NCI-H1930 (cell line): ENCODE measurements at places on chromosomes 7 and 10.

GRCh38 chr7:87498893-87499292, 23.4 kb upstream of the ABCB4 start:
- no peak for DNase-seq

DNA sequence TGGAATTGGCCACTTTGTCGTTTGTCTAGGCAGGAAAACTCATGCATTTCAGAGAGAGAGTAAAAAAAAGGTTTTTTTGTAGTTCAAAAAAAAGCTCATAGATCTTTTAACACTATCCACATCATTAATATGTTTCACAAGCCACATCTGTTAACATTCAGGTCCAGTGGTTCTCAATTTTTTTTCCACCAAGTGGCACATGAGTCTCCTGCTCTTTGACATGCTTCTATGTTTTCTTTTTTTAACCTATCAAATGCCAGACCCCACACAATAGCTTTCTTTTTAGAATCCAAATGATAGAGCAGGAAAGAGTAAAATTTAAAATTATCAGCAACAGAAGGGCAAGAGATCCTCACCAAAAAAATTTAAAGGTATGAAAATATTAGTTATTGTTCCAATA, 20.3 kb downstream of the NOD1 start:
- no peak for DNase-seq

DNA sequence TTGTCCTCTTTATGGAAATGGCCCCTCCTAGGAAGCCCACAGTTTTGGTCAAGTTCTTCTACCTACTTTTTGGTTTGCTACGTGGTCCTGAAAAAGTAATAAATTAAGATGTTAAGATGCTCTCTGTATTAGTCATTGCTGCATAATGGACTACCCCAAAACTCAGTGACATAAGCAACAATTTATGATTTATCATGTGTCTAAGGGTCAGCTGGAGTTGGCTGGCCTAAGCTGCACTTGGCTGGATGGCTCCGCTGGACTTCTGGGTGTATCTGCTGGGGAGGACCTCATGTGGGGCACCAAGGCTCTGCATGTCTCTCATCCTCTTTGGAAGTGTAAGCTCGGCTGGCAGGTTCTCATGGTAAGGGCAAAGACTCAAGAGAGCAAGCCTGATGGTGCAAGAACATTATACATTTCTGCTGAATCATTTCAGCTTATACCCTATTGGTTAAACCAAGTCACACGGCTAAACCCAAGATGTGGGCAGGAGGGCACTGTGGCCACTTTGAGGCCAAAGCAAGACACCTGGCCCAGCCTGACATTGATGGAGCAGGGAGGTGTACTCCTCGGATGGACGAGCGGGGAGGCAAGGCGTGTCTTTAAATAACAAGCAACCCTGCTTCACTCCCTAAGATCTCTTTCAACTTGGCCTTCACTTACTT, 47.7 kb downstream of the TBXAS1 start:
- DNase-seq: no peak

- DNase-seq: no peak
These were observed 68.8 kb downstream of the NRP1 start for GRCh38 chr10:33265621-33266020.

DNA sequence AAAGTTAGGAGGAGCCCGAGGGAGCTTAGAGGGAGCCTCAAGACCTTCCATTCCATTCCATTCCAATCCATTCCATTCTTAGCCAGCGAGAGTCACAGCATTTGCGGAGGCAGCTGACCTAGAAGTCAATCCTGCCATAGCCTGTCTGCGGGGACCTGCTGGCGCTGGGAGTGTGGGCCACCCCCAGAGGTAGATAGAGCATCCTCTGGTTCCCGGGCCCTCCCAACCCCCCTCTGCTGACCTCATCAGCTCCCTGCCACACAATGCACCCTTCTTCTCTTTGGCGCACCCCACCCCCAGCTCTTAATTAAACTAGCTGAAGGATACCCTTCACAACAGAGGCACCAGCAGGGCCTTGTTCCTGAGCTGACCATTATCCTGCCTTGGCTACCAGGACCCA, 152.5 kb upstream of the ZMIZ1 start:
- DNase-seq: no peak

DNA sequence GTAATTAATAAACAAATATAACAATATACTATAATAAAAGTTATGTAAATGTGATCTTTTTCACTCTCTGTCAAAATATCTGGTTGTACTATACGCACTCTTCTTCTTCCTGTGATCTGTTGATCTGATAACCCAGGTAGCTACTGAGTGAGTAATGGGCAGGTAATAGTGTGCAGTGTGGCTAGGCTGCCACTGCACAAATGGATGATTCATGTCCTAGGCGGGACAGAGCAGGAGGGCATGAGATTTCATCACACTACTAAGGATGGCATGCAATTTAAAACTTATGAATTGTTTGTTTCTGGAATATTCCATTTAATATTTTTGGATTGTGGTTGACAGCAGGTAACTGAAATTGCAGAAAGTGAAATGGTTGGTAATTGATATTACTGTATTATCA, 44.5 kb downstream of the TAS2R16 start:
- DNase-seq: no peak

GRCh38 chr10:77210645-77211044, 427.0 kb downstream of the KCNMA1 start:
- no peak for DNase-seq

GRCh38 chr10:86067436-86068050, 299.1 kb downstream of the GRID1 start:
- no peak for DNase-seq

DNA sequence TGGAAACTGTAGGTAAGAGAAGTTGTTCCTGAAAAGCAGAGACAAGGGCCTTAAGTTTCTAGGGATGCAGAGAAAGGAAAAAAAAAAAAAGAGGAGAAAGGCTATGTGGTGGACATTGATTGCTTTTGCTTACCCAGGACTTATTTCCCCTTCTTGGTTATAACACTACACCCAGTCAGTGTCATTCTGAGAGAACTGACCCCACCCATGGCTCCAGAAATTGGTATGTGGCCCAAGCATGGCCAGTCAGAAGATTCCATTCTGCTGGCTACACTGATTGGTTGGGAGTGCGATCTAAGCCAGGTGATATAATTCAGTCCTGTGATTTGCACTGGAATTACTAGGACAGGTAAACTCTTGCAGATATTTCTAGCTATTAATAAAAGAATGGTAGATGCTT, 62.2 kb upstream of the EXOC4 start:
- no peak for DNase-seq

DNA sequence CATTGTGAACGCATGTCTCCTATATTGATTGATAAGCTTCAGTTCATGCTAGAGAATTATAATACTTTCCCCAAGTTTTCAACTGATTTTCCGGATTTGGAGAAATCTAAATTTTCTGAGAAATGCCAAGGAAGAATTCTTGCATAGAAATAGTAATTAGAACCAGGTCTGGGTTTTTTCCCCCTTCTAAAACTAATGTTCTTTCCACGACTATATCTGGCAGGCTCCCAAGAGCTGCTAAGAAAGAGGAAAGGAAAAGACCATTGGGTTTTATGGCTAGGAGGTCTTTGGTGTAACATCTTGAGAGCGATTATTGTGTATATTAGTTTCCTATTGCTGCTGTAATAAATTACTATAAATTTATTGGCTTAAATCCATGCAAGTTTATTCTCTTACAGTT, 71.8 kb upstream of the CACNB2 start:
- DNase-seq: no peak

DNA sequence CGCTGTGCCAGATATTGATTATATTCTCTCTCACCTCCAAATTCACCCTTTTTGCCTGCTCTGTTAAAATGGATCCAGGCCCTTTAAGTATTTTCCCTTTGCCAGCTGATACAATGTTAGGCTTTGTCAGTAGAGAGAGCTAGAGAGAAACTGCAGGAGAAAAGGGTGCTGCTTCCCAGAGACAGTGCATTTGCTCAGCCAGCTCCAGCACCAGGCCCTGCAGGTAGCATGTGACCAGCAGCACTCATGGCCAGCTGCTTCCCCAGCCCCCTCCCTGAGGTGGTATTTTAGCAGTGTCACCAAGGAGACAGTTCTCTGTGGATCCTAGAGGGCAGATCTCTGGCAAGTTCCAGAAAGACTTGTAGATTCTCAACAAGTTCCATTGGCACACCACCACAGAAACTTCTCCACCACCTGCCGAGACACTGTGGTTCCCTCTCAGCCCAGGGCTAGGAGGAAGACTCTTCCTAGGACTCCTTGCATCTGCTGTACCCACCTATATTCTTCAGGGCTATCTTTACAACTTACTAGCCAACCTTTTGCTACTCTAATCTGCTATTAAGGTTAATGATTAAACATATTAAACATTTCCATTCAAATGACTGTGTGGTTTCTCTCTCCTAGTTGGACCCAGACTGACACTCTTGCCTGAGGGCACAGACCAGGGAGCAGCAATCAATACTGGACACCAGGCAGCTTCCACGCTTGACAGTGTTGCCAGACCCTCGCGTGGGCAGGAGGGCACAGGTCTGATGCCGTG, 35.6 kb upstream of the ADAM12 start:
- DNase-seq: no peak

DNA sequence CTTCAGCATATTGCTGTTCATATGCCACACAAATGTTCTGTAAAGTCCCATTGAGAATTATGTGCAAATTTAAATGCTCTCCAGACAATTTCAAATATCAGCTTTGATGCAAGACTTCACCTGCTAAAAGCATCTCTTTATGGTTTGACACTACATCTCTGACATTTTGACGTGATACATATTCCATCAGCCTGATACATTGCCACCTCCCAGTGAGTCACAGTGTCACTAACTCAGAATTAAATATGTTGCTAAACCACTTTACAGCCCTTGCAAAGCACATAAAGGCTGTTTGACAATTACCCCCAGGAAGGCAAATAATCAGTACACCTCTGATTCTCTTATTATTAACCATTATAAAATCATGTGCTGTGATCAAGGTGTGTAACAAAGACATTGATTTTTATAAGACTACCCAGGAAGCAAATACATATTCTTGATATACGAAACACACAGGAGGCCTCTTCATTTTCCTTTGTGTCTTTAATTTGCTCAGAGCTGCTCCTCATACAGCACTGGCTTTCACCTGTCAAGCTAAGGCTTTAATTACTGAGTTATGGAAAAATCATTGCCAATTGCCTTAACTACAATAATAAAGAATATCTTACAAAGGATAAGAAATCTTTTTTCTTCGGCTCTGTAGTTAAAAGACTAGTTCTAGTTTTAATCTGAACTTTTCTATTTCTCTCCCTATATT, 547.5 kb upstream of the C7orf33 start:
- DNase-seq: peak; percentile 30

- DNase-seq: no peak
These were observed 722 bp downstream of the MDH2 start for GRCh38 chr7:76048668-76048988.

GRCh38 chr7:1885465-1886226, 215.6 kb downstream of the ELFN1 start:
- no peak for DNase-seq

- no peak for DNase-seq
These were observed 173.3 kb downstream of the LCOR start for GRCh38 chr10:97005349-97005748.

GRCh38 chr10:49688920-49689319, 9.5 kb downstream of the C10orf53 start:
- DNase-seq: no peak

- no peak for DNase-seq
These were observed 13.4 kb downstream of the TASOR2 start for GRCh38 chr10:5698062-5698461.

DNA sequence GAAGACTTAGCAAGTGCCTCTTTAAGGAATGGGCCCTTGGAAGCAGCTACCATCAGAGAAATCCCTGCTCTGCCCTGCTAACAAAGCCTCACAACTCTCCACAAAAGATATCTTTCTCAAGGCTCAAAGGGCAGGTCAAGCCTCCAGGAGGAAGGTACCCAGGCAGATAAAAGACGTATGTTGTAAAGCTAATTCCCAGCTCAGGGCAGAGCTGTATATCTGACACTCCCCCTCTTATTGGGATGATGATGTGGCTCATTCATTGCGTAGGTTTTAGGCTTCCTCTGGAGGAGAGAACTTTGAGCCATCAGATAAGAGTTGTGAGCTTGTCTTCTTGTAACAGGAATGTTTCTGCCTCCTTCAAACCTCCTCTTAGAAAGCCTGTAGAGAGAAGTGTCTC, 145.4 kb downstream of the CALN1 start:
- no peak for DNase-seq

DNA sequence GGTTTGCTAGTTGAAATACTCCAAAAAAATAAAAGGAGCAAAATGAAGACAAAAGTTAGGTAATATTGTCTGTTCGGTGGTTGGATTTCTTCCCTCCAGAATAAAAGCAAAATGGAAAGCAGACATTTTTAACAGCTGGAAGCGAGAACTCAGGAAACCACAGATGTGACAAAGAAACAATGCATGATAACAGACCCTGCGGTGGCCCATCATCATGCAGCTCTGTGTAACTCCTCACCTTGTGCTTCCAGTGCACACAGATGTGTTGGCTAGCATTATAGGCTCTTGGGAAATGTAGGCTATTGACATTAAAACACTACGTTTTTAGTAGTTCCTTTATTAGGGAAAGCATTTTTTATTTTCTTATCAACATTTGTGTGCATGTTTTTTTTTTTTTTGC, 53.9 kb upstream of the ARL4A start:
- no peak for DNase-seq

DNA sequence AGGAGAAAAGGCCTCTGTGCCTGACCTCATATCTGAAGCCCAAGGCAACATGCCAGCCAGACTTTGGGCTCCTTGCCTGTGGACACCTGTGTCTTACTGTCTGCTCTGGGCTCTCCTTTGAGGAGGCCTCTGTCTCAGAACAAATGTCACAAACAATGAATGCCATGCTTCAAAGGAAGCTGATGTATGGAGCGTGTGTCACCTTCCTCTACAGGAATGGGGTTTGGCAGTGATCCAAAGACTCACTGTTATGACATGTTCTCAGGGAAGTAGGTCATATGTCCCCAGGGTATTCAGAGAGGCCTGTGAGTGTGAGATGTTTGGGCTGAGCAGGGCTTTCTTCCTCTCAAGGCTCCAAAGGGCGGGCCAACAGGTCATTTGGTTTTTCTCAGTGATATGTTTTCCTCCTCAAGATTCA, 38.4 kb downstream of the PTPRE start:
- DNase-seq: no peak

- no peak for DNase-seq
These were observed 185.5 kb downstream of the BMPER start for GRCh38 chr7:34090816-34091215.

- DNase-seq: peak; percentile 22
These were observed 27.2 kb downstream of the ATE1 start for GRCh38 chr10:121900443-121901174.

DNA sequence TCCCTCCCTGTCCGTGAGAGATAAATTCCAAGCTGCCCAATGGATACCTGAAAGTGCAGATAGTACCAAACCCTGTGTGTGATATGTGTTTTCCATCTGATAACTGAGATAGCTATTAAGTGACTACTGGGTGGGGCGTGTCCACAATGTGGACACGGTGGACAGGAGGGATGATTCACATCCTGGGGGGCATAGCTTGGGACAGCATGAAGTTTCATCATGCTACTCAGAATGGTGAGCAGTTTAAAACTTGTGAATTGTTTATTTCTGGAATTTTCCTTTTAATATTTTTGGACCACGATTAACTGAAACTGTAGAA, 158.6 kb downstream of the CREB5 start:
- DNase-seq: no peak
